ENCODE measurements at places on chromosomes 12 and 14. TPM values are rescaled to one million over a fixed set of nuclear protein-coding genes. Genes with fewer than 3 reads are reported as not detected.

The TMEM179 gene
- total RNA-seq, result not detected

DNA sequence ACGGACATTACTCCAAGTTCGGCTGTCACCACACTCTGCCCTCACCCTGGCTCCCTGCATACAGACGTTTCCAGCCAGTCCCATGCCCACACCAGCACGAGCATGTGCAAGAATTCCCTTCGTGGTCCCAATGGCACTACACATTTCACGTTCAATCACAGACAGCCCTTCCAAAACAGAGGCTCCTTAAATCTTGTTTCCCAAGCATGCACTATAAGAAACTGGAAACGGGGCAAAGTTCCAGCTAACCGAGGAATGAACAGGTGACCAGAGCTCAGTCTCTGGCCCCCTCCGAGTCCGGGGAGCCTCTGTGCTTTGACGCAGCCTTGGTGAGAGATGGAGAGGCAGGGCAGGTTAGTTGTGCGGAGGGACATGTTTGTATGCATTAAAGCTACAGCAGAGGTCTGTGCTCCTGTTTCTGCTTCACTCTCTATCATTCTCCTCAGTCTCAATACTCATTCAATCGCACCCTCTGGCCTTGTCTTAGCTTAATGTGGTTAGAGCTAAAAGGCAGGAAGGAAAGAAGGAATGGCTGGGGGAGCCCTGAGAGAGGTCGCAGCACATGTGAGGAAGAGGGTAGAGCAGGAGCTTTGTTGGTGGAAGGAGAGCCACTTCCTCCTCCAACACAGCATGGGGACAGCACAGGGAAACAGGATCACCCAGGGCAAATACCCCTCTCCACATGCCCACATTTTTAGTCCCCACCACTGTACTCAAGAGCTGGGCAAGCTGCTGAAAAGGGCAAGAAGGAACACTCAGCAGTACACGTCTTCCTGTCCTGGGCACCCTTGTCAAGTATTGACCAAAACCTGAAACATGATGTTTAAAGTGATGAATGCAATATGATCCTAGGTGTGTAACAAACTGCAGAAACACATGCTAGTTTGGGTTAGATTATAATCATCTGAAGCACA is 12.2 kb upstream of the SELPLG start:
- no peak for DNase-seq

DNA sequence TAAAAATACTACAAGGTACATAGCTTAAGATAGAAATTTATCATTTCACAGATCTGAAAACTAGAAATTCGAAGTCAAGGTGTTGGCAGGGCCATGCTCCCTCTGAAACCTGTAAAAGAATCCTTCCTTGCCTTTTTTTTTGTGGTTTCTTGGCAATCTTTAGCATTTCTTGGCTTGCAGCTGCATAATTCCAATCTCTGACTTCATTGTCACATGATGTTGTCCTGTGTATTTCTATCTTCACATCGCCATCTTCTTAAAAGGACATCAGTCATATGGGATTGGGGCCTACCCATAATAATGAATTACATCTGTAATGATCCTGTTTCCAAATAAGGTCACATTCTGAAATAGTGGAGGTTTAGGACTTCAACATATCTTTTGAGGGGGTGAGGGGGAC is 250.4 kb downstream of the TMTC2 start:
- DNase-seq, result no peak

GRCh38 chr14:60508707-60509437 is at the start of gene SIX6:
Gene SIX6, plus strand, starts transcription at chr14:60509146. Its CDS starts 253 bp downstream, at chr14:60509399.
- DNase-seq, result peak; percentile 3

The FOXA1 gene
- total RNA-seq, result not detected

GRCh38 chr14:72554994-72555608 is 338.8 kb downstream of the DPF3 start:
- no peak for DNase-seq
